NCI-H1105 (cell line): ENCODE measurements at places on chromosomes 1 and 21.

DNA sequence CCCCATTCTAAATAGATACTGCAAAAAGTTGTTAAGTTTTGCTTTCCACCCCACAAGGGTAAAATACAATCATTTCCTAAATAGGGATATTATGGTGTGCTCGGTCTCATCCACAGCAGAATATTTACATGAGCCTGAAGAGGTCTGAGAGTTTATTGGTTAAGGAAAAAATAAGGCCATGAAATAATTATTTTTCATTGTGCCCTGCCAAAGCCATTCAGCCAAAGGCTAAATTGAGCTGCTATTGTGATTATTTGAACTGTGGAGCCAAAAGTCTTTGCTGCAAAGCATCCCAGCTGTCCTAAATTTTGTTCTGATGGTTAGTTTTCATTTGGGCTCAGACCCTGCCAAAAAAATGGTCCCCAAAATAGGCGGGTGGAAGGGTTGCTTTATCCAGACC, 298.7 kb upstream of the ESRRG start:
- DNase-seq = peak; percentile 26

DNA sequence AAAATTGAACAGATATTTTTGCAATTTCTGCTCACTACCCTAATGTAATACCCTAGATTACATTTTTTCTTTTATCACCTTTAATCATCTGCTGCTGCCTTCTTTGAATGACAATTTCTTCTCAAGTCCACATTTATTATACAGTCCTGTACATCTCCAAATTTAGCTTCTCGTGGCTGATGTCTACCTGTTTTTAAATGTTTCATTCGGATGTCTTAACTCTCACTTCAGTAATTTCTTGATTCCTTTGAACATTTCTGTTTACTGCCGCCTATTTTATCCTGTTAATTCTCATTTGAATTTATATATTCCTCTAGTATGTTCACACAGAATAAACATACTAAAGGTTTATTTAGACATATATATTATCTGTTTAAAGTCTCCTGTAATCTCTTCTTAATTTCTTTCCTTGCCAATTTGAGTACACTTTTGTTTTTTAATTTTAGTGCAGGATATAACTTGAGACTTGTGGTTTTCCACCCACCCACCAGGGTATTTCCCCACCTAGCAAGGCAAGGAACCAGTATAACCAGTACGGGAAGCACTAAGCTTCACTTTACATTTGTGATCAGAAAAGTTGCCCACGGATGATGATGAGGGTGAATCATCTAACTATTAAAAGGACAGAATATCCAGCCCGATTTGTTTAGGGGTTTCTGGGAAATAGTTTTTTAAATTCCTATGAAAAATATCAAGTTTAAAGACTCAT, 12.7 kb downstream of the INSL5 start:
- no peak for DNase-seq

GRCh38 chr1:246790364-246790763, 66.2 kb downstream of the SCCPDH start:
- DNase-seq = no peak

GRCh38 chr1:17128361-17128760, 9.1 kb upstream of the PADI2 start:
- DNase-seq = no peak

DNA sequence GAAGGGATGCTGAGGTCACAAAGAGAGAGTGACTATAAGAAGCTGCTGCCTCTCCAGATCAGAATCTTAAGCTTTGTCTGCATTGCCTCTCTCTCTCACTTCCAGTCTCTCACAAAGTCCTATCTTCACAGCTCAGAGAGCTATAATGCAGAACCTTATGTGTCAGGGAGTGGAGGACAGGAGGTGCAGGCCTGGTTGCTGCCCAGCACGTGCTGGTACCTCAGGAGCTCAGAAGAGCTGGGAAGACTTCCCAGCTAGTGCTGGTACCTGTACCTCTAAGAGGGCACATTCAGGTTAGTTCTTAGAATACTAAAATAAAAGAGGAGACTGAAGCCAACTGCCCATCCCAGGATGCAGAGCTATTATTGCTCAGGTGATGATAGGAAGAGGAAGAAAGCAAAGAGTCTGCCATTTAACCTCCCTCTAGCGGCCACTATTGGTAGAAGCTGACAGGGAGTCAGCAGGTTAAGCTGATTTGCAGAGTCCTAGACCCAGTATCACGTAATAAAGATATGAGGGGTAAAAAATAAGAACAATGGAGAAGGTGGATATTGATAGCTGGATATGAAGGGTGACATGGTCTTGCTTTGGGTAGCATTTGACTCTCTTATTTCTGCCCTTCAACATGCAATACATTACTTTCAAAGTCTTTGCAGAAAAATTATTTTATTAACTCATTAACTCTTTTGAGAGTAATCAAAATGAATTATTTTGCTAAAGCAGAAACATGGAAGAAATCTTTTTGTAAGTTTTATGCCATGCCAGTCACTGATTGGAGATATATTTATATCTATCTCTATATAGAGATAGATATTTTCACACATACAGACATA, 138.1 kb upstream of the HMCN1 start:
- DNase-seq = no peak

DNA sequence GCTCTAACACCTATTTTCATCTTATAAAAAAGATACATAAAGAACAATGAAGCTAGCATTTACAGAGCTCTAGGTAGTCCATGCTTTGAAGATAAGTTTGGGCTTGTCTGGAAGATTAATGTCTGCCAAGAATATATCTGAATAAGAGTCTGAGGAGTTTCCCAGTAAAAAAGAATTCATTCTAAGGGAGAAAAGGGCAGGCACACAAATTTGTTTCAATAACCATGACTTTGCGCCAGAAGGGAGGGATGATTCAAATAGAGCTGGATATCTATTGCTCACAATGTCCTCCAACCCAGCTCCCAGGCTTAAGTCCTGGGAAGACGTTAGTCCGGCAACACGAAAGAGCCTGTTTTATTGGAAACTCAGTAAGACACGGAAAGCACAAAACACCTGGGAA, 9.7 kb upstream of the TTLL7 start:
- no peak for DNase-seq

DNA sequence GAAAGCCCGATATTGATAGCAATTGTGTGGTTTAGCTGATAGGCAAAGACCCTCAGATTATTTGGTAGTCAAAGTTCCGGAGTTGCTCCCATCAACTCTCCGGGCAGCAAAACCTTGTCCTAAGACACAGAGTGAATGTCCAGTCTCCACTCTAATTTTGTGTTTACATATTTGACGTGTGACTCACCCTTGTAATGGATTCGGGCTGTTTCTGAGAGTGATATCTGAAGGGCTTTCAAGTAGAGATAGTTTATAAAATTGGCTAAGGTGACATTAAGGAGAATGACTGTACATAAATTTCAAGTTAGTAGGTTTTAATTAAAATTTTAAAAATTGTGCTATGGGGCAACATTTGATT, 154.2 kb downstream of the CNIH3 start:
- DNase-seq = no peak

GRCh38 chr1:41674522-41674921, 190.0 kb upstream of the EDN2 start:
- DNase-seq = no peak

- DNase-seq = no peak
Measured at GRCh38 chr1:230824919-230825721, 43.2 kb downstream of the C1orf198 start.

GRCh38 chr1:62356257-62356835, 37.1 kb upstream of the KANK4 start:
- no peak for DNase-seq

- no peak for DNase-seq
Measured at GRCh38 chr1:57889676-57890320, 465.9 kb upstream of the DAB1 start.

DNA sequence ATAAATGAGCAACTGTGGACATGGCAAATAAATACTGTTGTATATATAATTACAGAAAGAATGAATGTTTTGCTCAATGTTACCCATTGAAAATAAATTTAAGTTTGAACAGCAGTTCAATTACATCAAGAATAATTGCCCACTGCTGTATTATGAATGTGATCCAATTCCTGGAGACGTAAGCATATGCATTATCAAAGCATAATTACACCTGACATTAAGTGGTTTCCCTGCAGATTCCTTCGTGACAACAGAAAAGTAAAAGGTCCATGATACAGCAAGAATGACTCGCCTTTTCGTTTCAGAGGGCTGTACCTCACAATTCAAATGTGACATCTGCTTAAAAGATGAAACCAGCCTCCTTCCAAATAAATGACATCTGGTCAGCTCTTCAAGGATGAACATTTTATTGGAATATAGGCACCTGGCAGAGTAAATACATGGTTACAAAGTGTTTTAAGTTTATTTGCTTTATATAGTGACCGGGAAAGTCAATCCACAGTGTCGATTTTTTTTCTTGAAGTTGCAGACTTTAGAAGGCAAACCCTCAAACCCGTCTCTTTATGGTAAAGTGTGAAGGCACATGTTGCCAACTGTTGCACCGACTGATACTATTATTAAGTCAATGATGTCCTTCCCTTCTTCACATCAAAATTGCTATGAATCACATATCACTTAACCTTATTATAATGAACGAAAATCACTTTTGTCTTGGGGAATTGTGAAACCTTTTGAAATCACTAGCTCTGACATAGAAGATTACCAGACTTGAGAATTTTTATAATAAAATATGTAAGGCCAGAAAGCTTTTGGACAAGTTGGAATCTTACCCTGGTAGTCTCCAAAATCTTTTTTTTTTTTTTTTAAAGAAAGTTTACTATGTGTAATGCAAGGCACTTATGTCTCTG, 36.2 kb upstream of the EDEM3 start:
- DNase-seq = no peak

GRCh38 chr1:229133811-229134210, 137.1 kb upstream of the RAB4A start:
- DNase-seq = no peak

GRCh38 chr1:175822580-175822979, 79.2 kb upstream of the TNR start:
- DNase-seq = no peak

- no peak for DNase-seq
Measured at GRCh38 chr1:229669333-229669732, 43.3 kb downstream of the URB2 start.

DNA sequence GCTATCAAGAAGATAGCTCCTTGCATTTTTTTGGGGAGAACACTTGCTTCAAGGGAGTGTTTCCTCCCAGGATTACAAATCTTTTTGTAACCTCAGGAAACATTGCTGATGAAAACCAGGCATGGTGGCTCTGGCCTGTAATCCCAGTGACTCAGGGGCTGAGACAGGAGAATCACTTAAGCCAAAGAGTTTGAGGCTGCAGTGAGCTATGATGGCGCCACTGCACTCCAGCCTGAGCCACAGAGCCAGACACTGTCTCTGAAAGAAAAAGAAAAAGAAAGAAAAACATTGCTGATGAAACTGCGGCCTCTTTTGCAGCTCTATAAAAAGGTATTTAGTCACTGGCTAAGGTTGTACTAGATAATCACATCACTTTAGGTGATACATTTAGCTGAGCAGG, 7.3 kb downstream of the RNU1-2 start:
- DNase-seq = no peak

- DNase-seq = no peak
Measured at GRCh38 chr1:23187637-23188036, 19.0 kb upstream of the LUZP1 start.

DNA sequence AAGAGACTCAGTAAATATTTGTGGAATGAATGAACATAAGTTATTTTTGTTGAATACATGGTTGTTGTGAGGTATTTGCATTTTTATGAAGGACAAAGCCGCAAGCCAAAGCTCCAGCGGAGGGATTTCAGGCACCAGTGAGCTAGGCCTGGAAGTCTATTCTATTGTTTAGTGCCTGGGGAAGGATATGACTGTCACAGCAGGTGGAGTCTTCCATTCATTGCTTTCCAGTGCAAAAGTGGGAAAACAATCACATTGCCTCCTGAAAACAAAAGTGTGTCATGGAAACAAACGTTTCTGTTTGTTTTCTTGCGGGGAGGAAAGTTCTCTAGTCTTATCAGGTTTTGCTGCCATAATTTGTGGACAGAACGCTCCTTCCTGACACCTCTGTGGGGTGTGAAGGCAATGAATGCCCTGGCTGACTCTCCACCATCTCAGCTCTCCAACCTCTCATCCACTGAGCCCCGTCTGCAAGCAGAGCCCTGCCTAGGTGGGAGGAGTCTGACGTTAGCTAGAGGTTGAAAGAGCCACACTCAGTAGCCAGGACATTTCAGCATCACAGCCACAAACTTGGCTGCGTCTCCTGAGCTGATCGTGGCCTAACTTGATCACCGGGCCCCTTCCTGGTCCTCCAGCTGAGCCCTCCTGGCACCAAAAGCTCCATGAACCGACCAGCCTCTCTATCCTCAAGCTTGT, 739.1 kb downstream of the MATN1 start:
- no peak for DNase-seq

GRCh38 chr1:169361281-169361680, 6.3 kb downstream of the NME7 start:
- no peak for DNase-seq

DNA sequence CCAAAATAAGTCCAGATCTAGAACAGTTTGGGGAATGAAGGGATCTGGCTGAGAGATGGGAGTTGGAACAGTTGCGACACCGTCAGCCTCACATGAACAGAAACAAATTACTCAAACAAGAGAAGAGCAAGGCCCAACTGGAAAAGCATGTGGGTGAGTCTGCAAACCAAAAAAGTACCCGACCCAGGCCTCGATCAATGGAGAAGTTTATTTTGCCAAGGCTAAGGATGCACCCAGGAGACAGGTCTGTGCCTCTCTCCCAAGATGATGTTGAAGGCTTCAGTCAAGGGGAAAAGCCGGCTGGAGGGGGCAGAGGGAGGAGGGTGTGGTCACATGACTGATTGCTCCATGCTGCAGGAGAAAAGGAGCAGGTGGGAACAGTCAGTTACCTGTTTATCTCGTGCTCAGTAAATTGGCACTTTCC, 42.3 kb downstream of the KRTAP10-1 start:
- DNase-seq = peak; percentile 72

GRCh38 chr21:45128613-45129188, 54.3 kb downstream of the ADARB1 start:
- peak; percentile 60 for DNase-seq

GRCh38 chr1:17710889-17711576, 44.1 kb upstream of the ACTL8 start:
- no peak for DNase-seq

DNA sequence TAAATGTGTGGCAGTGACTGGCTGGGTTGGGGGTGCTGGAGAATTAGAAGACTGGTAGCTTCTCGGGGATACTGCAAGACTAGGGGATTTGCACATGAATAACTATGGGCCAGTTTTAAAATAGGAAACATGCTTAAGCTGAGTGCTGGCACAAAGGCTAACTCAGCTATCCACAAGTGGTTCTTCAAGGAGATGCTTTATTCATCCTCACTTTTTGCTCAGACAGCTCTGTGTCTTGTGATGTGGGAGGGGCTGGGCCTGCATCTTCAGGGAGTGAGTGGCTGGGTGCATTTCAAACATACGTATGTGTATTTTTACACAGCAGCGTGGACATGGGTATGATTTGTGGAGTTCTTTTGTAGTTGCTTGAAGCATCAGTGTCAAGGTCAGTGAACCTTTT, 2.3 kb downstream of the COQ8A start:
- no peak for DNase-seq
